ENCODE measurements at places on chromosomes 12 and 14. TPM values are rescaled to one million over a fixed set of nuclear protein-coding genes. Genes with fewer than 3 reads are reported as not detected.

Gene SIX1
- polyA plus RNA-seq, result not detected

DNA sequence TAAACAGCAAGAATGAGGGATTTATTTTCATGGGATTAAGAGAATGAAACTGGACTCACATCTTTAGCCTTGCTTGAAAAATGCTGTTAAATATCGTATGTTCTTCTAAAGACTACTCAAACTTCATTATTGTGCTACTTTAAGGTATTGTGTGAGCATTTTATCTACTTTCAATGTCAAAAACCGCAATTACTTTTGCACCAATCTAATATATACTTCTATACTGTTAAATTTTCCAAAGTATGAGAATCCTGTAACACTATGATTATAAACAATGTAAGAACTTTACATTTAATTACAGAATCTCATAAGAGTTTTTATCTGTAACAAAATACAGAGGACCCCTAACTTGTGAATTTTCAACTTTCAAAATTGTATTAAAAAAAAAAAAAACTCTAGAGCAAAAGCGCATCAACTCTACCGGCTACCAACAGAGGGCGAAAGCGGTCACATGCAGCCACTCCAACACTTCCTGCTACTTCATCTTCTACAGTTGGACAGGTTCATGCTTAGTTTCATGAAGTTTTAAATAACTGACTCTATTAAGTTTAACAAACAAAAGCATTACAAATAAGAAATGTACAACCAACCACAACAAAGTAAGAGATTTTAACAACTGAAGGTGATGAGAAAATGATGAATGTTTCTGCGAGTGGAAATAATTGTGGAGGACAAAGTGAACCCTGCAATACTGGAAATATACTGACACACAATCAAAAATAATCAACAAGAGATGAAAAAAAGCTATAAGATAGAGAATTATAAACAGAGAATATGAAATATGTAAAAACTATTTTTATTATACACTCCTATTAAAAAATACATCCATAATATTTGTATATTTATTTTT, 210.9 kb downstream of the MED13L start:
- no peak for DNase-seq

DNA sequence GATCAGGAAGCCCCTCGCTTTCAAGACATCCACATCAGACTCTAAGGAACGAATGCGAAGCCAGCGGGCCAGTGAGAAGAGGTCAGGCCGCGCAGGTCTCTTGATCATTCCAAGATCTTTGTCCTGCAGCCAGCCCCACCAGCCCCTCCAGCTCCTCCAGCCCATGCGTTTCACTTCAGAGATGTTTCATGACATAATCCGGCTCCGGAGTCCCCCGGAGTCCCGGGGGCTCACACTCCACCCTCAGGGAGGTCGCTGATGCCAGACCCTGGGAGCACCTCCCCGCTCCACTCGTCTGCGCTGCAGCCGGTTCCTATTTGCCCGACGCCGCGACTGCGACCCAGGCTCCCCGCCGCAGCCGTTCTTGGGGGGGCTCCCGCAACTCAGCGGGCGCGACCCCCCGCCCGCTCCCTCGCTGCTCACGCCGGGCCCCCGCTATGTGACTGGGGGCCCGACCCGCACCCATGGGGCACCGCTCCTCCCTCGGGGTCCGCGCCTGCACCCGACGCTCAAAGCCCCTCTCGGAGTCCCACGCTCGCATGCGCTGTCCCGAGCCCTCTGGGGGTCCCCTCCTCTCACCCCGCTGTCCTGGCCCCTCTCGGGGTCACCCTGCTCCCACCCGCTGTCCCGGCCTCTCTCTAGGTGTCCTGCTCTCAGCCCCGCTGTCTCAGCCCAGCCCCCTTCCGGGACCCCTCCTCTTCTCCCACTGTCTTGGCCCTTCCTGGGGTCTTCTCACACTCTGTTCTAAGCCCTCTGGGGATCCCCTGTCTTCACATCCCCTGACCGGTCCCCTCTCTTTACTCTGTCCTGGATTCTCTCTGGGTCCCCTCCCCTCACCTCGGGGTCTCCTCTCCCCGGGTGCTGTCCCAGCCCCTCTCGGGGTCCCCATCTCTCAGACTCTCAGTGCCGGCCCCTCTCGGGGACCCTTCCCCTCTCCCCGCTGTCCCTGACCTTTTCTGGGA, 1.1 kb downstream of the TAOK3 start:
- DNase-seq, result peak; percentile 39

- DNase-seq, result no peak
Observed at GRCh38 chr14:87186737-87187136, 806.2 kb downstream of the GALC start.

Gene CEP128
- 1.1 TPM for polyA plus RNA-seq
